ENCODE measurements at places on chromosomes 6 and 20. TPM values are rescaled to one million over a fixed set of nuclear protein-coding genes. Genes with fewer than 3 reads are reported as not detected.

The TSPO2 gene
- 0.88 TPM for polyA plus RNA-seq

- DNase-seq = no peak
Measured at GRCh38 chr6:36545767-36546307, 1.4 kb downstream of the STK38 start.

GRCh38 chr6:129957941-129958898, 60.2 kb upstream of the L3MBTL3 start:
- no peak for DNase-seq

GRCh38 chr20:51447097-51447764, 95.3 kb downstream of the NFATC2 start:
- DNase-seq = no peak
